ENCODE measurements at places on chromosomes 2 and 18.

- no peak for DNase-seq
Observed at GRCh38 chr2:53575721-53576124, 191.9 kb upstream of the CHAC2 start.

DNA sequence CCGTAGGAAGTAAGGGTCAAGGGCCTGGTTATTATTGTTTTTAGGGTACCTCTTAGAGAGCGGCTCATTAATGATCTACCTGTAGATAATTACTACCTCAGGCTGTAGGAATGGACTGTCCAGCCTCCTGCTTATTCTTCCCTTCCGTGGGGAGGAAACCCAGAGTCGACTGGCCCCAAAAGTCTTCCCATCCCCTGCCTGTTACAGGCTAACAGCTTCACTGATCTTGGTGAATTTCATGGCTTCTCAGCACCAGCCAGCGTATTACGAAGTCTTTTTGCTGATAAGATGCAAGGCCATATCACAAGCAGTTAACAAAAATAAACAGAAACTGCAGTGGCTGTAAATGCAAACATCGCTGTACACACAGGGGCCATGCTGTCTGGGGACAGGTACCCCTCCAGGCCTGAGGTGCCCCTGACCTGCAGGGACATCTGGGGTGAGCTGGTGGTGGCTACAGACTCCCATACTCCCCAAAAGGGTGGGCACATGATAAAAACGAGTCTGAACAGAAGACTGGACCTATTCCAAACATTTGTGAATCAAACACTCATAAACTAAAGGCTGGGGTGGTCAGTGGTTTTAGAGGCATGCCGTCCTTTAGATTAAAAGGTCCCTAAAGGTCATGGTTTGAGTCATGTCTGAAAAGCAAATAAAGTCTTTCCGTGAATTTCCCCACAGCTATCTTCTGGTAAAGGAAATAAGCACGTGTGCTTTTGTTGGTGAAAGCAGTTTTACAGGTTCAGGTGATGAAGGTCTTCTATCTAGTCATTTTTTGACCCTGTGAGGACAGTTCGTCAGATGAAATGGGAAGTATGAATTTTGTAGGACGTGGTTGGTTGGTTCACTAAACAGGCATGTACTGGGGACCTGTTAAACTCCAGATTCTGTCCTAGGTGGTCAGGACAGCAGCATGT is 36.7 kb downstream of the TTC39C start:
- peak; percentile 42 for DNase-seq

DNA sequence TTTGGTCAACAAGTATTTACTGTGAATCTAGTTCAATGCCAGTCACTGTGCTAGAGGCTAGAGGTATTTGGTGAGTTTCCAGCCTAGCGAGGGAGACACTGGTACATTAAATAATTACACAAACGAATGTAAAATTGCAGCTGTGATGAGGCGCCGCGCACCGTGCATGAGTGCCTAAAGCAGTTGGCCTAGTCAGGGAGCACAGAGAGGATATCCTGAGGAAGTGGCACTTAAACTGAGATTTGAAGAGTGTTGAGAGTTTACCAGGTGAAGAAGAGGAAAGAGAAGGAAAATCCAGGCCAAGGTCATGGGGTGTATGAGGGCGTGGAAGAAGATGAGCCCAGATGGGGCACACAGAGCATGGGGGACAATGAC is 157.6 kb upstream of the NDUFV2 start:
- no peak for DNase-seq

DNA sequence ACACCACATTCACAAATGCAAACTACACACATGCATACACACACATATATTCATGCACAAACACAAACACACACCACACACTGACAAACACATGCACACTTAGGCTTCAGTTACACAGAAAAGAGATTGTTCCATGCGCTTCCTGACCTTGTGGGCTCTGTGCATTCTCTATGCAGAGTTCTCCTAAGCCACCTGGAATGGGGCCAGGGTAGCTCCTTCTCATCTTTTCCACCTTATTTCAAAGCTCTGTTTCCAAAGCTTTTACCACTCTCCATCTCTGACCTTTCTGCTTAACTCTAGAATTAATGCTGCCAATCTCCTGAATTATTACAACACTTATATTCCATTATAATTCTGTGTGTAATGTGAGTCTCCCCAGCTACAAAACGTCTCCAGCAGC is 522.3 kb upstream of the MYT1L start:
- DNase-seq: no peak

- no peak for DNase-seq
Observed at GRCh38 chr2:80288576-80288975, 16.0 kb downstream of the LRRTM1 start.

All from LoVo (cell line).